ENCODE measurements at places on chromosomes 3 and 15. TPM values are rescaled to one million over a fixed set of nuclear protein-coding genes. Genes with fewer than 3 reads are reported as not detected.

MBNL1 gene
- 237 TPM for total RNA-seq

RYR3 gene
- total RNA-seq: 68.7 TPM

ZPLD1 gene
- not detected for total RNA-seq

DPPA2 gene
- total RNA-seq: not detected

ADAMTSL3 gene
- total RNA-seq: 2.1 TPM

MYZAP gene
- total RNA-seq: 24.8 TPM

TMEM212 gene
- total RNA-seq: not detected

TMEM41A gene
- 8.7 TPM for total RNA-seq

FAM107A gene
- total RNA-seq: 17.1 TPM

LTK gene
- 0.22 TPM for total RNA-seq

GOLGA6L1 gene
- not detected for total RNA-seq

SERPINI1 gene
- 3.6 TPM for total RNA-seq

PYGO1 gene
- total RNA-seq: 29.4 TPM

ESYT3 gene
- total RNA-seq: 2.6 TPM

CD86 gene
- 0.86 TPM for total RNA-seq

Measured in psoas muscle (tissue), 8 donors.